CD4-positive, CD25-positive, alpha-beta regulatory T cell (primary cell): ENCODE measurements at places on chromosomes 12 and 14.

DNA sequence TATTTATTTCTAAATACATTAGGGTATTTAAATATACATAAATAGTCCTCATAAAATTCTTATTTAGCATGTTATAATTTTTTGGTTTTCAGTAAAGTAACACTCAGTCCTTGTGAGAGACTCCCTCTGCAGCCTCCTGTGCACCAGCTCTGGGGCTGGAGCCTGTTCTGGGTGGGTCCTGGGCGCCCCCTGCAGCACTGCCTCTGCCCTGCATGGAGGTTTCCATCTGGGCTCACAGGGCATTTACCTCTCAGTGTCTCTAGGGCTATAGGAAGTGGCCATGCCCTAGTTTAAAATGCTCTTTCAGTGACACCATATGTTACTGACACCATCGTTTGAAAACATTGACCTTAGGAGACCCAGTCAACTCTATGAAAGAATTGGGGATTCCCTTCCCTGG lies 1155.2 kb downstream of the TMEM121 start:
- no peak for DNase-seq

DNA sequence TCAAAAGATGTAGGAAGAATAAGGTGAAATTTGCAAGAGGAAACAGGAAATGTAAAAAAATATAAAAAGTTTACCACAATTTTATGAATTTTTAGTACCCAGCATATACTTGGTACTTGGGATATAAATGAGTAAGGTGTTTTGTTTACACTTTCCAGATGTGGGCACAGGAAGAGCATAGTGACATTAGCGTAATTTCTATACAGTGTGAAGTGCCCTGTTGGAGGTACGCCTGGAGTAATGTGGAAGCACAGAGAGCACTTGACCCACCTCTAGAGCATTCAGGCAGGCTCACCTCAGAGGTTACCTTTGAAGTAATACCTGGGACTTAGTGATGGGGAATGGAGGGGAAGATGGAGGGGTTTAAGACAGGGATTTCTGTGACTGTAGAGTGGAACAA lies 89.5 kb downstream of the AEBP2 start:
- DNase-seq: no peak

DNA sequence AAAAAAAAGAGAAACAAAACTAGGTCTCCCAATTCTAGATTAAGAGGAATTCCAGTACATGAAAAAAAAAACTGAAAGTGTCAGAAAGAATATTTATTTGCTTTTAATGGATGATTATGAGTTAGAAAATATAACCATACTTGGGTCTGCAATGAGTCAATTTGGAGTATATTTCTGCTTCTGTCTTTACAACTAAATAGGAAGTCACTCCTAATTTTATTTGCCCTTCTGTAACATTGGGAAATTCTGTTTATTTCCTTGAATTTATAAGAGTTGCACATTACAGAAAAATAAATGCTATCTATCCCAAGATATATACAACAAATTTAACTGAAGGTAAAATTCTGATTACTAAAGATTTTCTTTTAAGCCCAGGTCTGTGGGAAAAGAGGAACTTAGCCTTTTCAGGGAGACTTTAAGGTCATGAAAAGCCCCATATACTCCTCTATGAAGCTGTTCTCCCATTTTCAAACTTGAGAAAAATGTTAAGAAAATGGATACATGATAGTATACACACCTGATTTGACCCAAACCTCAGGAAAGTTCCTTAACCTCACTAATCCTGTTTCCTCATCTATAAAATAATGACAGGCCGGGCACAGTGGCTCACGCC lies 7.2 kb downstream of the SINHCAF start:
- DNase-seq: no peak

DNA sequence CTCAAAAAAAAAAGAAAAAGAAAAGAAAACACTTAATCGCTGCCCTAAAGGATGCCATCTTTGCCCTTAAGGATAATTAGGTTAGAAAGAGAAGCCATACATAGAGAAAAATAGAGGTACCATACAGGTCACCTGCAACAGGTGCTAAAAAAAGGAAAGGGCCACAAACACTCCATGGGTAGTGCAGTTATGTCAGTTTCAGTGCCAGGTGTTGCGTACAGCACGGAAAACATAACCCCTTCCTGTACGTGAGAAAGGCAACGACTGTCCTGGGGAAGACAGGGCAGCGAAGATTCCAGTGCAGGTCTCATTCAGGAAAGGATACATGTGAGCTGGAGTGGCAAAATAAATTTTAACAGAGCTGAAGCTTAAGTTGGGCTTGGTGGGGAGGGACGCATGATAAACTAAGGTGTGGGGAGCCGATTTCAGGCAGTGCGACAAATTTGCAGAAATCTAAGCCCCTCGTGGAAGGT lies 553 bp upstream of the DAZAP2 start:
- no peak for DNase-seq

DNA sequence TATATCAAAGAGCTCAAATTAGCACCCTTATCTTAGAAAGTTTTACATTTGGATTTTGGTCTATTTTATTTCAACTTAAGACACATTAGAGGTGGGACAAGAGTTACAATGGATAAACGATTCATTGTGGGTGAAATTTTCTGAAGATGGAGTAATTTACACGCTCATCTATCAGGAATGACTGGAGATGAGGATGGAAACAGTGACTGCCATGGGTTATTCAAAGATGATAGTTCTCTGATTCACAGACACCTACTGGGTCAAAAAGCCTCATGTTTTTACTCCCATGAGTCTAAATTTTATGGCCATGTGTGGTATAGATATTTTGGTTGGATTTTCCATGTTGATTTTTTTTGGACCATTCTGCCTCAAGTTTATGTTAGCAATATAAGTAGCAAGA lies 22.1 kb downstream of the SAMD4A start:
- no peak for DNase-seq

DNA sequence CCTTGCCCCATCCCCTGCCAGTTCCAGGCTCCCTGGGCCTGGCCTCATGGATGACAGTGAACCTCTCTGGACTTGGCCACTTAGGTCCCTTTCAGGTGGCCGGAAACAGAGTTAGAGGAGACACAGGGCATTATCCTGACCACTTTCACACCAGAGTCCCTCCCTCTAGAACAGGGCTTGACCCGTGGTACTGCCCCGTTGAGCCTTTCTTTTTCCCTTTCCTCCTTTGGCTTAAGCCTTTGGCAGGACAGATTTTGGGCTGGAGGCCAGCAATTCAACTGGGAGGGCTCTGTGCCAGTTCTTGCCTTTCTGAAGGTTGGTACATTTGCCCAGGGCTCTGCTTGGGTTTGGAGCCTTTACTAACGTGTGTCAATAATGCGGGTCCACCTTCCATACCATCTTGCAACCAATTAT lies 22.8 kb downstream of the TPCN1 start:
- no peak for DNase-seq

GRCh38 chr12:65665817-65666216 lies 158.5 kb upstream of the HMGA2 start:
- no peak for DNase-seq

- DNase-seq: no peak
Observed at GRCh38 chr12:63929426-63929825, 84.9 kb downstream of the SRGAP1 start.

- no peak for DNase-seq
Observed at GRCh38 chr14:62357362-62357761, 595.1 kb downstream of the SNAPC1 start.

- DNase-seq: no peak
Observed at GRCh38 chr14:100710391-100710790, 16.3 kb upstream of the DLK1 start.

DNA sequence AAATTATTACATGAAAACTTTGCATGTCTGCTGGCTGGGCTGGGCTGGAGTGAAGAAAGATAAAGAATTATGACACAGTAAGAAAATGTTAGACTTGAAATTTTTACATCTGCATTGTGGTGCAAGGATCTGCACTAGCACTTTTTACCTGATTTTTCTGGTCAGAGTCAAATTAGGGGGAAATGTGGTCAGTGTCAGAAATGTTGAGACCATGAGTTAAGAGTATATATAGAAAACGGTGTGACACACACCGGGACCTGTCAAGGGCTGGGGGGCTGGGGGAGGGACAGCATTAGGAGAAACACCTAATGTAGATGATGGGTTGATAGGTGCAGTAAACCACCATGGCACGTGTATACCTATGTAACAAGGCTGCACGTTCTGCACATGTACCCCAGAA lies 90.3 kb downstream of the IGF1 start:
- no peak for DNase-seq

- DNase-seq: no peak
Observed at GRCh38 chr14:105682956-105683570, 156.7 kb downstream of the TMEM121 start.

- no peak for DNase-seq
Observed at GRCh38 chr12:51524386-51524901, 66.6 kb upstream of the SCN8A start.

- DNase-seq: peak; percentile 32
Observed at GRCh38 chr12:57491393-57492280, 3.8 kb downstream of the MARS1 start.

DNA sequence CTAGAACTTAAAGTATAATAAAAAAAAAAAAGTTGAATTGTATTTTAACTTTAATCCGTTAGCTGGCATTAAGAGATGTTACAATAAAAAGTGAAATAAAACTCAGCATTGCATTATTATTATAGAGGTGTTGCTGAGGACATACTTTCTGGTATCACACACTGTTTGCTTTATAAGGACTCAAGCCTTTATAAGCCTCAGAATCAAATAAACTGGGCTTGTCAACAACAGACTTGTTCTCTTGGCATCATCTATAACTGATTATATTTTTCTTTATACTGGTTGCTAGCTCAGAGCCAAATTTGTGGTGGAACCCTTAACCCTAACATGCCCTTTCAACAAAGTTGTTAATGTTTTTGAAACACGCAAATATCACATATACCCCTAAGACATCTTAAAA lies 62.3 kb downstream of the DDHD1 start:
- DNase-seq: no peak

GRCh38 chr14:106120101-106120500 lies 593.7 kb downstream of the TMEM121 start:
- DNase-seq: no peak

DNA sequence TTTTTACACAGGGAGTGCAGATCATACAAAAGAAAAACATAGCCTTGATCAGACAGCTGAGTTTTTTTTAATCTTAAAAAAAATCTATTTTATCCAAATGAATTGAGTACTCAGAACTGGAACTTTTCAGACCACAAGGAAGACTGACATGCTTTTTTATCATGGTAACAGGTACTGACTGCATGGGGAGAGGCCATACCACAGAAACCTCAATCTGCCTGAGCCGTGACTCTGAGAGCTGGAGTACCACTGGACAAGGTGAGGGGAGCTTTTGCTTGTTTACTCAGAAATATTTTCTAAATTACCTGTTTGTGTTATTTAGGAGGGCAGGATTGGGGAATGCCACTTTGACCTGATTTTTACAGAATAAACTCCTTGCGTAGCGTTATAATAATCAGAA lies 143.9 kb downstream of the ALX1 start:
- DNase-seq: no peak

DNA sequence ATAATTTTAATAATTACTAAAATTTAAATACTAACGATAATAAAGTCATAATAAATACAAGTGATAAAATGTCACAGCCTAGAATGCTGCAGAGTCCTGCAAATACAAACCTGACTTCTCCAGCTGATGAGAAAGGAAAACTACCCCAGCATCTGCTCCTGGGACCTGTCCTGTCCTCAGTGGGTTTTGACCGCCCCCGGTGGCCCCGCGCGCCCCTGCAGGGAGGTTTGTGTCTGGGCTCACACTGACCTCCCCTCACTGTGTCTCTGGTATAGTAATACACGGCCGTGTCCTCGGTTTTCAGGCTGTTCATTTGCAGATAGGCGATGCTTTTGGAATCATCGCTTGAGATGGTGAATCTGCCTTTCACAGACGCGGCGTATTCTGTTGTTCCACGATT lies 1139.4 kb downstream of the TMEM121 start:
- no peak for DNase-seq

GRCh38 chr14:101495827-101496775 lies 65.2 kb upstream of the DIO3 start:
- DNase-seq: no peak

GRCh38 chr12:51056242-51056641 lies 8.1 kb downstream of the LETMD1 start:
- DNase-seq: no peak

GRCh38 chr12:54579258-54579657 lies 9.2 kb downstream of the PPP1R1A start:
- DNase-seq: no peak

GRCh38 chr12:66600903-66601302 lies 78.0 kb downstream of the GRIP1 start:
- DNase-seq: no peak

DNA sequence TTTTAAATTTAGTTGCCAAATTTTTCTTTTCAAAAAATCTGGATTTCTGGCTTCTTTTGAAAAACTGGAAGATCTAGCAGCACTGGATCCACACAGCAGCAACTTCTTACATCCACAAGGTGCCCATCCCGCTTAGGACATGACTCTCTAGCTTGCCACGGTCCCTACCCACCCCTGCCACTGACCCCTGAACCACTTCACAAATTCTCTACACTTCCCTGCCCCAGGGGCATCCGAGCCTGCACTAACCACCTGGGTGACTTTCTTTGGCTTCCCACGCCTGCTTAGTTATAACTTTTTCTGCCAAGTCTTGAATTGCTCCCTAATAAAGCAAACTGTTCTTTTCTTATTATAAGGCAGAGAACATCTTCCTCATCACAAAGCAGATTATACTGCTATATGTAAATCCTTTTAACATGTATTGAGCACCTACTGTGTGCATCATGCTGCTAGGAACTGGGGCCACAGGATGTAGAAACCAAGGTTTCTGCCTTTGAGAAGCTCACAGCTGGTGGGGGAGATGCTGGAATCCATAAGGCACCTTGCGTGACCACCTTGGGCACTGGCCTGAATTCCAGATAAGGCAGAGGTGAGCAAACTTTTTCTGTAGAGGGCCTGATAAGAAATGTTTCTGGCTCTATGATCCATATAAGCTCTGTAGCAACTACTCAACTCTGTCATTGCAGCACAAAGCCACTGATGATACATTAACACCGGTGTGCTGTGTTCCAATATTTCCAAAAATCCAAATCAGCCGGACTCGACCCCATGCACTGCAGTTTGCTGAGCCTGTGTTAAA lies 59.8 kb downstream of the ACTN1 start:
- no peak for DNase-seq

DNA sequence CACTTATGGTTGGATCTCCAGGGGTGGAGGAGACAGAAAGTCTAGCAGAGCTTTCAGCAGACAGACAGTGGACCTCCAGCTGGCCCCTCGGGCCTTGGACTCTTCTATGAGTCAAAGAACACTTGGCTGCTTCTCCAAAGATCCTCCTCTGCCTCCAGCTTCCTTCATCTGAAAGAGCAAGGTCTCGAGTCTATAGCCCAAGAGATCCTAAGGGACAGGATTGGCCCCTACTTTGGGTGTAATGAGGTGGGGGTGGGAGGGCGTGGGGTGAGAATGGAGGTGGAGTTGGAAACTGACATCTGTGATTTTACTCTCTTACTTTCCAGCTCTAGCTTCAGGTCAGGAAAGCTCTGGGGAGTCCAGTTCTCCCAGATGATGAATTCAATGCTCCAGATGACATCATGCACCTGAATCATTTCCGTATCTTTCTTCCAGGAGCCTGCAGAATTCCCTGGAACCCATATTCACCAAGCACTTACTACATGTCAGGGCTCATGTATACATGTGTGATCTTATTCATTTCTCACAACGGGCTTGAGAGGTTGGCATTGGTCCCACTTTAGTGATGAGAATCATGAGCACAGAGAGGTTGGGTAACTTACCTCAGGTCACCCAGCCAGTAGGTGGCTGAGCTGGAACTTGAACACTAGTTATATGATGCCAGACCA lies 10.2 kb upstream of the PGF start:
- no peak for DNase-seq
